Chondrocyte (in vitro differentiated cells): ENCODE measurements at places on chromosomes 11 and 22. TPM values are rescaled to one million over a fixed set of nuclear protein-coding genes. Genes with fewer than 3 reads are reported as not detected.

- H3K36me3 ChIP-seq = no peaks in the 10 kb centered on the region
- H3K4me1 ChIP-seq = no peaks in the 10 kb centered on the region
- DNase-seq = no peak
- no peak overlapping the region for H3K27ac ChIP-seq
- peaks cover 3% of the 10 kb centered on the region for H3K27me3 ChIP-seq
Observed at GRCh38 chr22:25898707-25899365, 156.8 kb downstream of the MYO18B start.

The PRODH gene
- total RNA-seq = 3.5 to 5.9 TPM (median 5.6 TPM) in 3 replicates

DNA sequence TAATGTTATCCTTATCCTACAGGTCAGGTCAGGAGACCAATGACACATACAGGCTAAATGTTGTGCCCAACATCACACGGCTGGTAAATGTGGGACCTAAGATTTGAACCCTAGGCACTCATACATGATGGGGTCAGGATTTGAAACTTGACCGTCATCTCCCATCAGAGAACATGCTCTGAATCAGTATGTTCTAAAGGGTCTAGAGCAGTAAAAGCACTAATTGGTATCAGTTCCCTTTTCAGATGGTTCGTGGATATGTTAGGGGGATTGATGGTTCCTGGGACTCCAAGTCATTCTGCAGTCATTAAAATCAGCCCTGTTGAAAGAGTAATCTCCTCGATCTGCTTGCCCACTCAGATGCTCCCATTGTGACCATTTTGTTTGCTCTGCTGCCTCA is 65.5 kb downstream of the BMAL1 start:
- H3K27ac ChIP-seq = no peak overlapping the region
- H3K36me3 ChIP-seq = no peaks in the 10 kb centered on the region
- DNase-seq = no peak
- no peaks in the 10 kb centered on the region for H3K27me3 ChIP-seq
- peaks cover 33% of the 10 kb centered on the region for H3K4me1 ChIP-seq

GRCh38 chr11:109728056-109728455 is 306.1 kb downstream of the C11orf87 start:
- H3K27ac ChIP-seq = no peak overlapping the region
- no peak overlapping the region for H3K4me3 ChIP-seq
- peaks cover 12% of the 10 kb centered on the region for H3K4me1 ChIP-seq
- no peaks in the 10 kb centered on the region for H3K36me3 ChIP-seq

DNA sequence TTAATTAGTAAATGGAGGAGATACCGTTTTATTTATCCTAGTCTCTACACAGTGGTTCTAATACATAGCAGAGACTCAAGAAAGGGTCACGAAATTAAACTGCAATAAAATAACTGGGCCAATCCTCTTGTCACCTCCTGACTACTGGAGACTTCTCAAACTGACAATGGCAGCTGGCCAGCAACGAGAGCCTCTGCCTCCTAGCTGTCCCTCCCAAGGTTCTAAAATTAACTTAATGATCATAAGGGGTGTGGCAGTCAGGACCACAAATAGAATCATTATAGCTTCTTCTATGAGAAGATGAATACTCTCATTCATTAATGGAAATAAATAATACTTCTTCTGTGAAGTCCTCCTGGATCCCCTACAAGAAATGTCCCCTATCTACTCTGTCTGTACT is 63.8 kb upstream of the APOA1 start:
- H3K4me3 ChIP-seq = no peak overlapping the region
- no peaks in the 10 kb centered on the region for H3K27me3 ChIP-seq
- H3K36me3 ChIP-seq = peaks cover 4% of the 10 kb centered on the region
- H3K27ac ChIP-seq = no peak overlapping the region
- peaks cover 14% of the 10 kb centered on the region for H3K4me1 ChIP-seq
- no peak for DNase-seq

The SLC6A5 gene
- not detected in 3 replicates for total RNA-seq

The CHRDL2 gene
- not detected in 3 replicates for total RNA-seq

DNA sequence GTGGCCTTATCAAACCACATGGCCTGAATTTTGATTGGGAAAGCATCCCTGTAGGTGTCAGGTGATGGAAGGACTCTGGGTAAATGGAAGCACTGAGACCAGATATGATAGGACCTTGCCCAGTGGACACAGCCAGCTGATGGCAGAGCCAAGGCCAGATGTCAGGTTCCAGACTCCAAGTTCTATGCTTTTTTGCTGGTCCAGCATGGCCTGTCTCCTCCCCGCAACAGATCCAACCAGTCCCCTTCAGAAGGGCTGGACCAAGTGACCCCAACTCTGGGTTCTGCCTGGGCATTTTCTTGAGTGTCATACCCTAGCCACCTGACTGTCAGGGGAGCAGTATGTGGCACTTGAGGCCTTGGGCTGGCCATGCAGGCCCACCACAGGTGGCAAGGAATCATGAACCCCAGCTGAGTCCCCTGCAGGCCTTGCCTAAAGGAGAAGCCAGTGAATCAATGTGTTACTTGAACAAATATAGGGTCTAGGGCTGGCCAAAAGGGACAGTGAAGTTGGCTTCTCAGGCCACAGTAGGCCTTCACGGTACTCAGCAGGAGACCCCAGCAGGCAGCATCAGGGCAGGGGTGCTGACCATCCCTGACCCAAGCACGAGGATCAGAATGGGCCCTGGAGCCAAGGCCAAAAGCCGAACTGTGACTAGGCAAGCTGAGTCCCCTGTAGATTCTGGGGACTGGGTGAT is 27.1 kb downstream of the KCNQ1OT1 start:
- H3K27me3 ChIP-seq = no peaks in the 10 kb centered on the region
- H3K4me1 ChIP-seq = peaks cover 30% of the 10 kb centered on the region
- H3K27ac ChIP-seq = no peak overlapping the region
- H3K36me3 ChIP-seq = peaks cover 6% of the 10 kb centered on the region
- no peak overlapping the region for H3K4me3 ChIP-seq
- peak; percentile 32 for DNase-seq

The ZP1 gene
- 0.40 to 0.49 TPM in 2 of 3 replicates, not detected in the other for total RNA-seq

The NXPE2 gene
- 0.36 TPM in 1 of 3 replicates, not detected in the others for total RNA-seq

DNA sequence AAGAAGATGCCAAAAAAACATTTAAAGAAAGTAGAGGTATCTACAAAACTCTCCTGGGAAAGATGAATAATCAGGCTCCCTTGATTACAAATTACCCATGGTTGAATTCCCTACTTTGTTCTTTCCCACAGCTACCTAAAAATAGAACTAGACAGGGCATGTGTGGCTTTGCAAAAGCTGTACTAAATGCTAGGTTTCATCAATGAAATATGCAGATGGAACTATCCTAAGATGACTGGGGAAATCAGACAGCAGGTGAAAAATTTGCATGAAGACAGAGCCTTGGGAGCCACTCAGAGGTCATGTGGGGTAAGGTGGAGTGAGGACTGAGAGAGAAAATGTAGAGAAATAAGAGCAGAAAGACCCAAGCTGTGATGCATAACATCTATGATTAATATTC is 14.7 kb downstream of the LAYN start:
- no peaks in the 10 kb centered on the region for H3K27me3 ChIP-seq
- H3K36me3 ChIP-seq = peaks cover 8% of the 10 kb centered on the region
- no peak overlapping the region for H3K4me3 ChIP-seq
- DNase-seq = no peak

- peaks cover 27% of the 10 kb centered on the region for H3K27me3 ChIP-seq
- no peak overlapping the region for H3K27ac ChIP-seq
- DNase-seq = no peak
- no peaks in the 10 kb centered on the region for H3K4me1 ChIP-seq
- no peak overlapping the region for H3K4me3 ChIP-seq
Observed at GRCh38 chr11:134538742-134539141, 126.7 kb upstream of the B3GAT1 start.

The MYO7A gene
- not detected in 3 replicates for total RNA-seq

The LAYN gene
- total RNA-seq = 10.6 to 12.9 TPM (median 11.5 TPM) in 3 replicates

- H3K36me3 ChIP-seq = no peaks in the 10 kb centered on the region
- peak overlapping the region; percentile 39 for H3K27ac ChIP-seq
- peaks cover 33% of the 10 kb centered on the region for H3K4me1 ChIP-seq
Observed at GRCh38 chr11:5366856-5367255, 15.5 kb downstream of the OR51B6 start.

DNA sequence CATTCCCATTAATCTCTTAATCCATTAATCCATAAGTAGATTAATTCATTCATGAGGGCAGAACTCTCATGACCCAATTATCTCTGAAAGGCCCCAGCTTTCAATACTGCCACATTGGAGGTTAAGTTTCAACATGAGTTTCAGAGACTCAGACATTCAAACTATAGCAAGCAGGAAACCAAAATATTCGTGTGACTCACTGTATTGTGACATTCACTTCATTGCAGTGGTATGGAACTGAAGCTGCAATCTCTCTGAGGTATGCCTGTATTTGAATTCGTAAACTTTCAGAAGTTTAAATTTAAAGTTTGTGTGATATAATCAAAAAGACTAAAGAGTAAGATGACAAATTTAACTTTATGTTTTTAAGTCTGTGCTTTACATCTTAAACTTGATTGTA is 2.9 kb upstream of the OR52J3 start:
- no peak for DNase-seq
- peaks cover 4% of the 10 kb centered on the region for H3K27me3 ChIP-seq
- no peak overlapping the region for H3K4me3 ChIP-seq
- no peaks in the 10 kb centered on the region for H3K36me3 ChIP-seq
- H3K27ac ChIP-seq = no peak overlapping the region
- no peaks in the 10 kb centered on the region for H3K4me1 ChIP-seq

The CRYAB gene
- total RNA-seq = 770 to 1,975 TPM (median 1,937 TPM) in 3 replicates

DNA sequence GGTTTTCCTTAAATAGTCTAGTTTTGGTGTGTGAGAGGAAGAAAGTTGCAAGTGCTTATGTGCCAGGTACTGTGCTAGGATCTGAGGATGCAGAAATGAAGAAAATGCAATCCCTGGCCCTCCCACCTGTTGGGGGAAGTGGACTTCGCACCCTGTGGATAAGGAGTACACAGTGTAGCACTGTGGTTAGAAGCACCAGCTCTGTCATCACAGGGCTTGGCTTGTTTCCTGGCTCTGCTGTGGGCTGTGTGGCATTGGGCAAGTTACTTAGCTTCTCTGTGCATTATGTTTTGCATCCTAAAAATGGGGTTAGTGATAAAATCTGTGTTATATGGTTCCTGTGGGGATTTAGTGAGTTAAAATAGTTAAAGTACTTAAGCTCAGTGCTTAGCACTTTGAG is 68.2 kb downstream of the ENDOD1 start:
- H3K27me3 ChIP-seq = no peaks in the 10 kb centered on the region
- H3K36me3 ChIP-seq = no peaks in the 10 kb centered on the region
- peak overlapping the region; percentile 51 for H3K27ac ChIP-seq
- DNase-seq = no peak

The CASP12 gene
- not detected in 3 replicates for total RNA-seq

GRCh38 chr22:39266398-39267030 is 21.7 kb upstream of the PDGFB start:
- no peak overlapping the region for H3K4me3 ChIP-seq
- H3K27ac ChIP-seq = peak overlapping the region; percentile 36
- DNase-seq = no peak
- no peaks in the 10 kb centered on the region for H3K36me3 ChIP-seq
